ENCODE measurements at places on chromosomes 5 and 9.

DNA sequence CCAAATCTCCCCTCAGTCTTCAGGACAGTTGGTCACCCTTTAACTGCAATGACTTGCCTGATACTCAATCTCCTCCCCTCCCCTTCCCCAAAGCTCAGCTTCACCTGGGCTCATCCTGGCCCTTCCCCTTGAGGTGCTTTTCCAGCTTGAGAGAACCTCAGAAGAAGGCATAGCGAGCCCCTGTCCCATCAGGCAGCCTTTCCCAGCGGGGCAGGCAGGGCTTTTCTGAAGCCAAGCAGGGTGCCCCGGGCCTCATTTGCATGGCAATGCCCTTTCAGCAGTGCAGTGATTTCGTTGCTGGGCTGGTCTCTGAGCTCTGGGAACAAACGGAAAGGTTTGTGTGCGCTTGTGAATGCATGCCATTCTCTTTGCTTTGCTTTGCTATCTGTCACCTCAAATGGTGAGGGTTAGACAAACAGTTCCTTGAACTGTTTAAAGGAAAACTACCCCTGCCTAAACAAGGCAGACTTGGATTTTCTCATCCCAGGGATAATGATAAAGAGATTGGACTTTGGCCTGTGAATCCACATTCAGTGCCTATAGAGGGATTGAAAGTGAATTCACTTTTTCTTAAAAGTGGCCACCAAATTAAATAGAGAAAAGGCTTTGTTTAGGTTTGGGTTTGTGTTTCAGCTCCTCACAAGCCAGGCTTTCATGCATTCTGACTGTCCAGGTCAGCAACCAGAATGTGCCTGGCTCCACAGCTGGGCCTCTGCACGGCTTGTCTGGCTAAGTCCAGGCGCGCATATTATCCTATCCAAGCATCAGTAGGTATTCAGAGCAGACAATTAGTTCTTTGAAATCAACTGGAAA, 165.3 kb downstream of the ZNF608 start:
- no peak for DNase-seq

- no peak for DNase-seq
These were observed 124.2 kb downstream of the WNK2 start for GRCh38 chr9:93308158-93308602.

GRCh38 chr5:170630711-170631141, 126.9 kb downstream of the KCNIP1 start:
- DNase-seq, result no peak

- DNase-seq, result no peak
These were observed at the start of gene ADAMTS19 for GRCh38 chr5:129459777-129460671. Gene ADAMTS19, plus strand, starts transcription at chr5:129460298. Its CDS starts 94 bp downstream, at chr5:129460392.

- no peak for DNase-seq
These were observed 95.7 kb downstream of the TRPM3 start for GRCh38 chr9:71025728-71026127.

GRCh38 chr9:84152204-84152603, 171.6 kb downstream of the RMI1 start:
- DNase-seq, result no peak

GRCh38 chr9:114953959-114954358, 23.6 kb upstream of the TNFSF8 start:
- no peak for DNase-seq

GRCh38 chr9:70043285-70043684, 363 bp upstream of the MAMDC2 start:
- no peak for DNase-seq

DNA sequence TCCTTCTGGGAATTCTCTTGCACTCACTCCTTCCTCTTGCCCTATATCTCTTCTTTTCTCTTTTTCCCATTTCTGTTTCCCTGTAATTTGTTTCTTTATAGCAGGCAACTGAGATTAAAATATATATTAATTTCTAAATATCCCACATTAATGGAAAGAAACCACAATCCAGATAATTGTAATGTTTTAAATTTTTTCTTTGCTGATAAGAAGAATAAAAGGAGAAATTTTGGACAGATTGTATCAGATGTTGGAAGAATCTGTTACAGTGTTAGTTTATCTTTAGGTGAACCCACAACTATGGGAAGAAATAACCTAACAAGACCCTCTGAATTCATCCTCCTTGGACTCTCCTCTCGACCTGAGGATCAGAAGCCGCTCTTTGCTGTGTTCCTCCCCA, at the start of gene OR1L1:
TSS of gene OR1L1 (plus strand) at position 301 of the 400 bp plus-strand sequence. CDS start at position 301, 0 bp downstream.
- DNase-seq, result no peak

DNA sequence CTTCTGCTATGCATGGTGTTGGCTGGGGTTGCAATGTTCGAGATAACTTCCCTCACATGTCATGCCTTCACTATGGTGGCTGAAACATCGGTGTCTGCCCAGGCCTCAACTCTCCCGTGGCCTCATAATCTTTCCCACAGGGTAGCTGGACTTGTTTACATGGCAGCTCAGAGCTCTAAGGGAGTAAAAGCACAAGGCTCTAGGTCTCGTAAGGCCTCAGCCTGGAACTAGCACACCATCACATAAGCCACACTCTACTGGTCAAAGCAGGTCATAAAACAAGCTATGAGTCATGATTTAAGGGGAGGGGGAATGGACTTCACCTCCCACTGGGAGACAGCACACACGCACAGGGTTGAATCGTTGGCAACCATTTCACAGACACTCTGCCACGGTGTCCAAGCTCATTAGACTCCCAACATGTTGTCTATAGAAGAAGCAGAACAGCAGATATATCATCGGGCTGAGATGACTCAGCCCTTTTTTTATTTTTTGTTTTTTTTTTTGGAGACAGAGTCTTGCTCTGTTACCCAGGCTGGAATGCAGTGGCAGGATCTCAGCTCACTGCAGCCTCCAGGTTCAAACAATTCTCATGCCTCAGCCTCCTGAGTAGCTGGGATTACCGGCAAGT, 66.8 kb upstream of the IL17B start:
- DNase-seq, result no peak

DNA sequence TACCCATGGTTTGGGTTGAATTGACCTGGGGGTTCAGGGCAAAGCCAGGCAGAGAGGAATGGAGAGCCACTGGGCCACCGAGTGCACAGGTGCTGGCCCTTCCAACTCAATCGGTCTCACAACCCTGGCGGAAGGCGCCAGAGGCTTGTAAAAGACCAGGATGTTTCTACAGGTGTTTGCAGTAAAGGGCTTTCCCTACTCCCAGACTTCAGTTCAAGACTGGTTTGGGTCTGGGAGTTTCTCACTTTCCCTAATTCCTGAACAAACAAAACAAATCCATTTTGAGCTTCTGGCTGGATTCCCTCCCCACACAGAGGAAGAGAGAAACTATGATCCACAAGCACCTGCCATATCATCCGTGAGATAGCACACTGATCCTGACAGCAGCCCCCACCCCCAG, 125.2 kb upstream of the KLF4 start:
- DNase-seq, result no peak

- no peak for DNase-seq
These were observed 132.5 kb upstream of the PRSS3 start for GRCh38 chr9:33662871-33663270.

DNA sequence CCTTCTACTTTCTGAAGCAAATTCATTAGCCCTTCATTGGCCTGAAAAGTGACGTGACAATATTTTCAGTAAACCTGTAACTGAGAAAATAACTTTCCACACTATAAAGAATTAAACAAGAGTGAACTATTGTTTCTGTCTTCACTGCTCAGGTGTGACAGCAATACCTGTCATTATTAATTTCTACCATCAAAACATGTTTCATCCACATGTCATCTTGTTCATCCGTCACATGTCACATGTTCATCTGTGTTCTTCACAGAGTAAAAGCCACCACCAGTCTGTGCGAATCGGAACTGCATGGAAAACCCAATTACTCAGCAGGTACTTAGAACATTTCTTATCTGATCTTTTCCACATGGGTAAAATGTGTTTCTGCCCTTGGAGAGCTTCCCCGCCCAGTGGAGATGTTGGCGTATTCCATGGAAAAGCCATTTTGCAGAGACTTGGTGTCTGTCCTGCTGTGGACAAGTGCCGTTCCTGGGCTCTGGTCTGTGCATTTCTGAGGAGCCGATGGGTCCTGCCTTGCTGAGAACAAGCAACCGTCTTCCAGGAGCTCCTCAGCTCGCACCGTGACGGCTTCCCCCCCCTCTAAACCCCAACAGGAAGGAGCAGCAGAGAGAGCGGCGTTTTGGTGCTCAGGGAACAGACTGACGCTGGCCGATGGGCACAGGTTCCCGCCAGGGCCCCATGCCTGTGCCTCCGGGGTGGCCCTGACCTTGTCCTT, 10.6 kb upstream of the EXOC3 start:
- no peak for DNase-seq

GRCh38 chr5:89016741-89017303, 133.8 kb upstream of the MEF2C start:
- DNase-seq, result no peak

DNA sequence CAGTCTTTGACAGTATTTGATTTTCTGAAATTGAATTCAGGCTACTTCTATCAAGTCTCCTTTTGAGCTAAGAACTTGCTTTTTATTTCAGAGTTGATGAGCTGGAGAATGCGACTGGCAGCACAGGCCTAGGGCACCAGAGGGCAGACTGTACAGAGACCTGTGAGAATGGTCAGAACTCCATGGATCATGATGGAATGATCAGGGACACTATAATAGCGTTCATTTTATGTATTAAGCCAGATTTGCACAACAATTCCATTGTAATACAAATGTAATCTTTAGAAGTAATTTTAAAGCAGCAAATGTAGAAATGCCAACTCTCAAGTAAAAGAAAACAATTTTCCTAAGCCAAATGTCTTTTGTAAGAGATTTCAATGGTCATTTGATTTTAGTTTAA, 902.4 kb downstream of the NR2F1-AS1 start:
- DNase-seq, result no peak

DNA sequence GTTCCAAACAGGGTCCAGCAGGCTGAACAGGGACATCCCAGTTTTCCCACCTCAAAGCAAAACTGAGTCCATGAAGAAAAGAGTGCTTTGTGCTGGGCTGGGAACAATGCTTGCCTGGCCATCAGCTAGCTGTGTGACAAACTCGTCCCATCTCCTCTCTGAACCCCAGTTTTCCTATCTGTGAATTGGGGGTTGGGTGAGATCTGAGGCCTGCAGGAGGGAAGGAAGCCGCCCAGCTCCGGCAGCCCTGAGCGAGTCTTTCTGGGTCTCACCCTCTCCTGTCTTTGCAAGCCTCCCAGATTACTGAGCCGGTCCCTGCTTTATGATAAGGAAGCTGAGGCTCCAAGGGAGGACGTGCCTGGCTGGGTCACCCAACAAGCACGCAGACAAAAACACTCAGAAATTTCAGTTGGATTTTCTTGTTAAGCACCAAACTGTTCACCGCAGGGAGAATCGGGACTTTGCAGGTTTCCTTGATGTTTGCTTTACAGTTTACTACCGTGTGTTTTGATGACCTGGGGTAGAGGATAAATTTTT, 82.6 kb upstream of the LMX1B start:
- no peak for DNase-seq

DNA sequence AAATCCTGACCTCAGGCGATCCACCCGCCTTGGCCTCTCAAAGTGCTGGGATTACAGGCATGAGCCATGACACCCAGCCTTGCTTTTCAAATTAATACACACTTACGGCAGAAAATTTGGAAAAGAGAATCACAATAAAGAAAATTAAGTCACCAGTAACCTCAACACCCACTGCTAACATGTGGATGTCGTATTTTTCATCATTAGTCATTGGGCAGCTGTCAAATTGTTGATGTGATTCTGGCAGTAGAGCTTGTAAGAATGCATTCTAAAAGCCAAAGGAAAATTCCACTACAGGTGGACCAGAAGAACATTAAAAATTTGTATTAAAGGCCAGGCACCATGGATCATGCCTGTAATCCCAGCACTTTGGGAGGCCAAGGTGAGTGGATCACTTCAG, 237.3 kb upstream of the TUT7 start:
- no peak for DNase-seq

GRCh38 chr5:109476292-109476691, 66.5 kb upstream of the PJA2 start:
- no peak for DNase-seq

DNA sequence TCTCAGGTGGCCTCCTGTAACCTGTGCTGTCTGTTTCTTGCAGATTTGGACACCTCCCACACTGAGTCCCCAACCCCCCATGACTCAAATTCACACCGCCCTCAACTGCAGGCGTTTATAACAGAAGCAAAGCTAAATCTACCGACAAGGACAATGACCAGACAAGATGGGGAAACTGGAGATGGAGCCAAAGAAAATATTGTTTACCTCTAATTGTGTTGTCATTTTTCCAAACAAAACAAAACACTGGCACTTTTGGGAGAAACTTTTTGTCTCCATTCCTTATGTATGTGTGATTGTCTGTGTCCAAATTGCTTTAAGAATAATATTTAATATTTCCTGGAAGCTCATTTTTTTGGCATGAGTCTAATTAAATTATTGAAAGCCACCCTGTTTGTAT, 314.8 kb downstream of the ARHGEF28 start:
- no peak for DNase-seq

- DNase-seq, result no peak
These were observed 17.9 kb upstream of the NOTCH1 start for GRCh38 chr9:136563646-136564325.

Measured in activated naive CD4-positive, alpha-beta T cell (primary cell).